Stimulated activated CD4-positive, alpha-beta T cell treated with anti-CD3 and anti-CD28 coated beads, Interleukin-2, amount 100 ng/mL, for 24 hours (primary cell): ENCODE measurements at places on chromosomes 1 and 21.

DNA sequence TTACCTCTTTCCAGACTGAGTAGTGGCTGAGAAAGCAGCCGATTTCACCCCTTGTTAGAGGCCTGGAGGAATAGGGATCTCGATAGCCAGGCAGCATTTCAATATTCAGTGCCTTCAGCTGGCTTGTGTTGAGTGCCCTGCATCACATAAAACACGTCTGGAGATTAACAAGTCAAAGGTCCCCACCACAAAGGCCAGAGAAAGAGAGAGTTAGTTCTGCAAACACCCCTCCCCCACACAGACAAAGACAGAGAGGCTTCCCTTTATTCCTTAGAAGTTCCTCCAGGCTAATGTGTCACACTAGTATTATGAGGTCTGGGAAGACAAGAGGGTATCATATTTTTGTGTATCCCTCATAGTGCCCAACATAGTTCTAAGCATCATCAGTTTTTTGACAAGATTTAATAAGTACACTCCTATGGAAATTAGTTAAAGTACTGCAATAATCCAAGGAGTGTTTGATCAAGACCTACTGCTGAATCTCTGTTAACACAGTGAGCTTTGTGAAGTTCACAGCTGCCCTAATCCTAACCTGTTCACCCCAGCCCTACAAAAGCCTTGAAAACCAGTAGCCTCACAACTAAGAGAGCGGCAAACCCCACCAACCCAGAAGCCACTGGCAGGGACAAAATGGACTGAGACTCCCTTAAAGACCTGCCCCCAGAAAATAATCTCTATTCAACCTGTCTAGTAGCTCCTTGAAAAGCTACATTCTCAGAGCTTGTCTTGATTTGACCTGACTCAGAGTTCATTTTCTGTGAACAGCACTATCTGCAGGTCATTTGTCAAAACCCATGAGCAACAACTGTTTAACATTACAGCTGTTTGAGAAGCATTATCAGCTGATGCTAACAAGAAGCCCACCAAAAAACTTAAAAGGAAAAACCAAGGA is 91.9 kb downstream of the COLGALT2 start:
- no peak for DNase-seq

DNA sequence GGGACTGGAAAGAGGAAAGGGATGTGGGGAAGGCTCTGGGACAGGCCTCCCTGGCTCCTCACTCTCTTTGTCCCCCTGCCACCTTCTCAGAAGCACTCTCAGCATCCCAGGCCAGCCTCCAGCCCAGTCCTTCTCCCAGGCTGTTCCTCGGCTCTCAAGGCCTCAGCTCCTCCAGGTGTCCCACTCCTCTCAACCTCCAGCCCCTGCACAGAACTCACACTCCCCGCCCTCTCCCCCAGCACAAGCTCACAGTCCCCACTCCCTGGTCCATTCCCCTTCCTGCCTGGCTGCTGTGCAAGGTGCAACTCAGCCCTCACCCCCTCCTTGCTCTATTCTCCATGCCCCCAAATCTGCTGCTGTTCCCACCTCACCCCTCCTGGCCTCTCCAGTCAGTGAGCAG is 185.0 kb downstream of the HIVEP3 start:
- no peak for DNase-seq

- DNase-seq: no peak
Observed at GRCh38 chr1:203269654-203270020, 35.7 kb upstream of the BTG2 start.

- no peak for DNase-seq
Observed at GRCh38 chr1:242828199-242828598, 303.7 kb upstream of the PLD5 start.

GRCh38 chr1:41891199-41891896 is 27.4 kb downstream of the HIVEP3 start:
- DNase-seq: peak; percentile 38
